ENCODE measurements at places on chromosomes 16 and 17.

DNA sequence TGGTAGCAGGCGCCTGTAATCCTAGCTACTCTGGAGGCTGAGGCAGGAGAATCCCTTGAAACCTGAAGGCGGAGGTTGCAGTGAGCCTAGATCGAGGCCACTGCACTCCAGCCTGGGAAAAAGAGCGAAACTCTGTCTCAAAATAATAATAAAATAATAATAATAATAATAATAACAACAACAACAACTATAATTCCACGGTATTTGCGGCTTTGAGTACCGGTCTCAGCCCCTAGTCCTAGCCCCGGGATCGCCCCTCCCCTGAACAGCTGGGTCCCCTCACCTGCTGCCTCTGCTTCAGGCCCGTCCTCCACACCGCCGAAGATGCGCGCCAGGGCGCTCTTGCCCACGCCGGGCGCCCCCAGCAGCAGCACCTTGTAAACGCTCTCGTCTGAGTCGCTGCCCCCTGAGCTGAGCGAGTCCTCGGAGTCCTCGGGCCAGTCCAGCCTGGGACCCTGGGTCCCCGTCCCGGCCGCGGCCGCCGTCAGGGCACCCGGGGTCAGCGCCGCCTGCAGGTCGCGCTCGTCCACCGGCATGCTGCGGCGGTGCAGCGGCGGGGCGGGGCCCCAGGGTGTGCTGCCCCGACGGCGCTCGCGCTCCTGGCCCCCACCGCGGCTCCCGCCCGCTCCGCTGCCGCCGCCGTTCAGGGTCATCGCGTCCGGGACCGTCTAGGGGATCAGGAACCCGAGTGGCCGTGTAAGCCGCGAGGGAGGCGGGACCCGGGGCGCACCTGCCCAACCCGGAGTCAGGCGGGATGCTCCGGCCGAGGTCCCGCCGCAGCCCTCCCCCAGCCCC, 611 bp downstream of the RRAD start:
- DNase-seq = peak; percentile 42

GRCh38 chr16:23414731-23415130, 38.3 kb downstream of the COG7 start:
- no peak for DNase-seq

GRCh38 chr17:74749279-74750038, 1.0 kb downstream of the NHERF1 start:
- DNase-seq = peak; percentile 71

DNA sequence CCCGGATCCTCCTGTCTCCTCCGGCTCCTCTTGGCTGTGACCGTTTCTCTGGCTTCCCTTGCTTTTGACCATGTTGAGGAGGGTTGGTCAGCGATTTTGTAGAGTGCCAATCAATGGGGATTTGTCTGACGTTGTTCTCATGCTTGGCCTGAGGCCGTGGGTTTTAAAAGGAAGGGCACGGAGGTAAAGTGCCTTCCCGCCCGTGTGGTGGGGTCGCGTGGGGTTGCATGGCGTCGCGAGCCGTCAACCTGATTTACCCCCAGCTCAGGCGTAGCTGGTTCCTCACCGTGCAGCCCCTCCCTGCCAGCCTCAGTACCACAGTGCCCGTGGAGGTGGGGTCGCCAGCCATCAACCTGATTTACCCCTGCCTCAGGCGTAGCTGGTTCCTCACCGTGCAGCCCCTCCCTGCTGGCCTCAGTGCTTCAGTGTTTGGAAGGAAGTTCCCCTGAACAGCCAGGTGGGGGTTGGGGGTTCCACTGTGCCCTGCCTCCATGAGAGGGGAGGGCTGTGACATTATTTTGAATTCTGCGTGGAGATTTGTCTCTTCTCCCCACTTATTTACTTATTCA, 5.0 kb downstream of the TPSAB1 start:
- DNase-seq = no peak

DNA sequence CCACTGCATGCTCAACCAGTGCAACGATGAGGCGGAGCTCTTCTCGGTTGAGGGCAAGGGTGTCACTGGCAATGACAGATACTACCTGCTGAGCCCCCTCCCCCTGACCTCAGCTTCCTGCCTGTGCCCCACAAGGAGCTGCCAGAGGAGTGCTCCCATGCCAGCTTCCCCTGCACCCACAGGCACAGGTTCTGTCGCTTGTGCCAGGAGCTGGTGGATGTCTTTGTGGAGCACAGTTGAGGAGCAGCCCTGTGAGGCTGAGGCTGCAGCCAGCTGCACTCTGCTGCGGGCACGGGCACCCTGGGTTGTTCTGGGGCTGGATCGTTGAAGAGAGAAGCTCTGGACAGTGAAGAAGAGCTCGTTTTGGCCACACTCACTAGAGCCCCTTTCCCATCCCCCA, 165.3 kb upstream of the ZNF267 start:
- no peak for DNase-seq

GRCh38 chr16:56436258-56436657, 10.9 kb upstream of the AMFR start:
- no peak for DNase-seq
